Activated CD8-positive, alpha-beta memory T cell treated with anti-CD3 and anti-CD28 coated beads for 1 hour (primary cell): ENCODE measurements at places on chromosomes 12 and 14.

DNA sequence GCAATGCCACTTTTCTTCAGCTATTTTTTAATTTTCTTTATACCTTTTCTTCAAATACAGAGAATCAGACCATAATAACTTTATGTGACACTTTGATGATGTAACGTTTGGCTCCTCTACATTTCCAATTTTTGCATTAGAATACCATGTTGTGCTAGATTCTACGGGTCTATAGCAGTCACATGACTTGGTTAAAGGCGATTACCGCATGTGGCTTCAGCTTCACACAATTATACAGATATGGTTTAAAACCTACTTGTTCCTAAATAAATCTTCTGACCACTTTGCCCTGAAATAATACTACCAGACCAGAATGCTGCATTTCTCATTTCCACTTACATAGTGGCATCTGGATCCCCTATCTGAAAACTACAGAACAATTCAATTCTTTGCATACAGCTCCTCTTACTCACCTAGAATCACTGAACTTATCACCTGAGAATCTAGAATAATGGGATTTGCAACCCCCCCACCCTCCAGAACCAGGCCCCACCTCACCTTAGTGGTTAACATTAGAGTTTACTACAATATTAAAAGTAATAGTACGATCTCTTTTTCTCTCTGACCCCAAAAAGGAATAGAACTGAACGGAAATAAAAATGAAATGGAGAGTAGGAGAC lies 1.3 kb downstream of the MAX start:
- DNase-seq: no peak

GRCh38 chr12:107372229-107372658 lies 278.9 kb upstream of the CRY1 start:
- no peak for DNase-seq

DNA sequence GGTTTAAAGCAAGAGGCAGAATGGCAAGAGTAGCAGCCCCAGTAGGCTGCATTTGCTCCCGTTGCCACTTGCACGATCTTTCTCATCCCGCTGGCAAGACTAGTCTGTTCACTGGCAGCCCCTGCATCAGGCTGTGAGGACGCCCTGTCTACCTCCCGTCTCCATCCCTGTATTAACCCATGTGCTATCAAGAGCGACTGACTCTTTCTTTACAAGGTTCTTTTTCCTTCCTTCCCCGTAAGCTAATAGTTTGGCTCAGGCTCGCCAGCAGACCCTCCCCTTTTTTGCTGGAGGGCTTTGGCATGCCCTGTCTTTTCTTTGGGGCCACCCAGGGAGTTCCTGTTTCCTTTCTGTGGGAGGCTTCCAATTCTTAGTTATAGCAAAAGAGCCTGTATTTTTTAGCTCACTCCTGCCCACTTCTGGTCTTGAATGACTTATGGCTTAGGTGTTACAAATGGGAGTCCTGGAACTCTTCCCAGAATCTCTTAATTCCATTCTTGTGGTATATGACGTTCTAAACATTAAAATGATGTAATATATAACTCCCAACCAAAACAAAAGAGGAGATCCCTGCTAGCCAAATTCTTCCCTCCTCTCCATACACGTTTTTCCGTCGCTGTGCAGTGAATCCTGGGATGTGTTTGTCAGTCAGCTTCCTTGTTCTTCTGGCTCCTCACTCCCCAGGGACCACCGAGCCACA lies 149.0 kb downstream of the PRKCH start:
- no peak for DNase-seq

- DNase-seq: no peak
These were observed 24.5 kb upstream of the ULK1 start for GRCh38 chr12:131869871-131870418.

DNA sequence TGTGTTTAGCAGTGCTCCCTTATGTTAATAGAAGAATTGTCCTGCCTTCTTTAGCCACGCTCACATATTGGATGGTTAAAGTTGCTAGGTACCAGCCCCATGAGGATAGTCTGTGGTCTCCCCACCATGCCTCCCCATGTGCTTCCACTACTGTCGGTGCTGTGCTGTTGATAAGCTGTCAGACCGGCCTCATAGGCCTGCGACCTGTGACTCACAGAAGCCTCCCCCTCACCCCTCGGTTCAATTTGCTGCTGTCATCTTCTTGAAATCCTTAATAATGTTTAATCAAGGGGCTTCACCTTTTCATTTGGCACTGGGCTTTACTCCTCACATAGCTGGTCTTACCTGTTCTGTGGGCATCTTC lies 227.2 kb downstream of the NPAS3 start:
- DNase-seq: no peak

DNA sequence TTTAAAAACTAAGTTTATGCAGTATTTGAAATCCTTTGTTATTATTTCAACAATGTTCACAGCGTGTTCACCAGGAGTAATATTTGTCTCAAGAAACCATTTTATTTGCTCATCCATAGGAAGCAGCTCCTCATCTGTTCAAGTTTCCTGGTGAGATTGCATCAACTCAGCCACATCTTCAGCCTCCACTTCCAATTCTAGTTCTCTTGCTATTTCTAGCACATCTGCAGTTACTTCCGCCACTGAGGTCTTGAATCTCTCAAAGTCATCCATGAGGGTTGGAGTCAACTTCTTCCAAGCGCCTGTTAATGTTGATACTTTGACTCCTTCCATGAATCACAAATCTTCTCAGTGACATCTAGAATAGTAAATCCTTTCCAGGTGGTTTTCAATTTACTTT lies 18.0 kb downstream of the CLEC9A start:
- DNase-seq: no peak

GRCh38 chr14:37544407-37544806 lies 50.6 kb downstream of the FOXA1 start:
- DNase-seq: no peak

DNA sequence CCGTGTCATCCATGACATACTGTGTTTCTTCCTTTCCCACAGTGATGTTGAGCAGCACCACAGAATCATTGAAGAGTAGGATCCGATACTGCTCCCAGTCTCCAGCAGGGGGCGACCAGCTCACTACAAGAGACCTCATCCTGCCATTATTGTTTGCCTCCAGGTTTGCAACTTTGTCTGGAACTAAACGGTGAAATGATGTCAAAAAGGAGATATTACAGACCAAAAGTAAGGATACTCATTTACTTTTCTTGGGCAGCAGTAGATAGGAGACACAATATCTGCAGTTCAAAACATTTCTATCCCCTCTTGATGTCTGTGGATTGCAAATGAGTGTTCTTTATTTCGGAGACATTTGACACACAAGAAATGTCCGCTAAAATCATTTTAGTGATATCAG lies 47.2 kb downstream of the PTPRB start:
- DNase-seq: no peak

DNA sequence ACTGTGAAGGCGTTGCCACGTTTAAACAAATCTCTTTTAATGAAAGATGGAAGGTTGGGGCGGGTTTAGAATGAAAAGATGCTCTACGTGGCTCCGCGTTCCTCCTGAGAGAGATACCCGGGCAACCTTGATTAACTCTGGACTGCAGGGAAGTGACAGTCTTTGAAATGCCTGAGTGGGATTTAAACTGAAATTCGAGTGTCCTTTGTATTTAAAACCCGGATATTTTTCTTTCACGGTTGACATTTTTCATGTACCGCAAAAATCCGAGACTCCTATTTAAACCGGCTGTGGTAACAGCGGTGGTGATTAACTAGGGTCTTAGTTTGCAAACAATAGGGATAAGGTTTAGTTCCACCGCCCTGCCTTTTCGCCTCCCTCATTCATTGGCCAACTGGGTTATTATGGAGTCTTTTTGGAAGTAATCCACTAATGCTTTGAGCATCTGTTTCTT lies 707 bp downstream of the G2E3 start:
- no peak for DNase-seq

- DNase-seq: no peak
These were observed 54.9 kb downstream of the VWF start for GRCh38 chr12:6069437-6070093.
